ENCODE measurements at places on chromosomes 4 and X.

DNA sequence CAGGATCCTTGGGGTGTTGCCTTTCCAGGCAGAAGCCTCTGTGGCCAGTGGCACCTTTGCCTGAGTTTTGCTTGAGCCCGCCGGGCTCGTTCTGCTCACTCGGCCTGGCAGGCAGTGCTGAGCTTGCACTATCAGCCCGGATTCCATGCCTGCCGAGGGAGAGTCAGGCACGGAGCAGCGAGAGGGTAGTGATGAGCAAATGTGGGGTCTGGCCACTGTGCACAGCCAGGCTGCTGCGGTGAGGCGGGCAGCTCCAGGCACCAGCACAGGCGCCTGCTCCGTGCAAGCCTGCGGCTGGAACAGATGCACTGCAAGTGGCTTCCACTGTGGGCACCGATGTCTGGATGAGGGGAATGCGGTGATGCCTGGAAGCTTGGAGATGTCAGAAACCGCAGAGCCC lies 619.2 kb downstream of the RAPGEF2 start:
- no peak for DNase-seq

- DNase-seq = no peak
Measured at GRCh38 chr4:154033921-154034320, 245.0 kb upstream of the SFRP2 start.

DNA sequence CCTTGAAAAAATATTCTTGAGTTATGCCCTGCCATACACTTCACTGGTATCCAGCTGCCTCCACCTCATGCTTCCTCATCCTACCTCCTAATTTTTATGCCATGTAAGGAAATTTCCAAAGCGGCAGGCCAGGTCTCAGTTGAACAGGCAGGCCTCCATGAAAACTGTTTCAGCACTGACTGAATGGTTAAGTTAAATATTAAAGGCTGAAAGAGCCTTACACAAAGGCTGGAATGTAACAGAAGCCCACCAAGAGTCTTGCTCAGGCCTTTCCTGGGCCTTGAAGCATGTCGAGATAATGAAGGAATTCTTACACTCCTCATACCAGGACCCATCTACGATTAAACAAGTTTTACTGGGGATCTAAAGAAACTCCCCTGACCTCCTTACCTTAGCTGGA lies 359.6 kb upstream of the NOCT start:
- DNase-seq = no peak

- peak; percentile 49 for DNase-seq
Measured at GRCh38 chrX:130575831-130576389, 174.1 kb downstream of the RBMX2 start.

DNA sequence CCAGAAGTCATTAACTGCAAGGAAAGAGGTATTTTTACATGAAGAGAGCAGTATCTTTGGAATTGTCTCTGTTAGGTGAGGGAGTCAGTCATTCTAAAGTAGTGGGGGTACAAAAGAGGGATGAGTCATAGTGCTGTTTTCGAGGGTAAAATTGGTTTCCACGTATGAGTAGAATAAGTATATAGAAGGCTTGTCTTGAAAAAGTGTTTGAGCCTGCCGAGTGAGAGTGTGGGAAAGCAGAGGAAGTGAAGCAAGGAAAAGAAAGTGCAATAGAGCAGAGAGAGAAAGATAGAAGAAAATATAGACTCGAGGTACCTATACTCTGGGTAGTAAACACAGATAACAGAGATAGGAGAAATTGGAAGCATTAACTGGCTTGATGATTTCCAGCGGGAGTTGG lies 696.4 kb downstream of the DMD start:
- DNase-seq = no peak

DNA sequence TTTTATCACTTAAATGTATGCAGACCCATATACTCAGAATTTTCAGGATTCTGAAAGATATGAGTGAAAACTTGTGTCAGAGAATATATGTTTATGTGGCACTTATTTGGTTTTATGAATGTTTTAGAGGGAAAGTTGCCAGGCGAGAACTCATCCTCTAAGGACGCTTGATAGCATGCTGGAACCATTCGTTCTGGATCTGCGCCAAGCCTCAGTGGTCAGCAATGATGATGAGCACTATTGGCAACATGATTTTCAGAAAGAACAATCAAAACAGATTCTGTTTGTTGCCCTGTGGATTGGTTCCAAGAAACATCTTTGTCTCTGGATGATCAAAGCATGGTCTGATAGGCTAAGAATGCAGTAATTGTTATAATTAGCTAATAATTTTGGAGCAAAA lies 32.1 kb upstream of the RAPGEF2 start:
- DNase-seq = no peak

DNA sequence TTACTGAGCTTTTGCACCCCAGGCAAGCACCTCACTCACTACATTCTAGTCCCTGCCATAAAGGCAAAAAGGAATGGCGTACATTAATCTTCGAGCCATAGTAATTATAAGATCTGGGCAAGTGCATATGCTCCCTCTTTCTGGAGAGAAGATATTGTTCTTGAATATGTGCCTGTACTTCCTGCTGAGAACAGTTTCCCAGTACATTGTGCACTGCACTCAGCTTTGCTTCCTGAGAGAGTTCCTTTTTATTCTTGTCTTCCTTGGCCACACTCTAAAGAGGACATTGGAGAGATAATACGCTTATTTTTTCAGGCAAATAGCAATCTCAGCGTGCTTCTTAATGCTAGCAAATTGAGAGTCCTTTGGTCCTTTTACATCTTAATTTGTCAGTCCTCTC lies 909.0 kb upstream of the PCDH10 start:
- DNase-seq = no peak

DNA sequence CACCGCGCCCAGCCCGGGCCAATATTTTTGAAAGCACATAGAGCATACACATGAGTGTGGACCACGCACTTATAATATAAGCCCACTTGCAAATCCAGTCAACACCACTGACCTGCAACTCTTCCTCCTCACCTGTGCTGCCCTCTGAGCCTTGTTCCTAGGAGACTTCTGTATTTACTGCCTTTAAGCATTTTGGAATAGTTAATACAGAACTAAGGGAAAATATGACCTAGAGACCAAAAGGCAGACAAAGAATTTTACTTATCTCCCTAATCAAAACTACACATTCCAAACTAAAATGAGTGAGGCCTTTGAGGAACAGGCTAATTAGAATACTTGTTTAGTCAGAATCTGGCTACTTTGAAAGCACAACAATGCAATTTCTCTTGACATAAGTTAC lies 89.1 kb downstream of the RELL1 start:
- no peak for DNase-seq

GRCh38 chrX:41025926-41026701 lies 59.1 kb upstream of the USP9X start:
- no peak for DNase-seq

DNA sequence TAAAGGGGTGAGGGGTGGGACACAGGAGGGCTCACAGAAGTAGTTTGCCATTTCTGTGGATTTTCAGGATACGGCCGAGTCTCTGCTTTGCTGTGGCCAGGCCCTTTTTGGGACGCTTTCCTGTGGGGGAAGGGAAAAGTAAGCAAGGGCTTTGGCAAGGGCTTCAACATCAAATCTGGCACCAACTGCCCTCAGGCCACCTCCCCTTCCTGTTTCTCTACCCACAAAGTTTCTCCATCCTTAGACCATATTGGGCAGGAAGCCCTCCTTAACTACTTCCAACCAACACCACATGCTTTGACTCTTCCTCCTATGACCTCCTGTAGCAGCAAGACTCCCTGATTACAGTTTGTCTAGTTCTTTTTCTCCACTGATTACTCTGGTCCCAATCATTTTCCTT lies 105.1 kb downstream of the PHF8 start:
- no peak for DNase-seq

GRCh38 chr4:24529555-24529954 lies 54.8 kb downstream of the DHX15 start:
- DNase-seq = no peak

- no peak for DNase-seq
Measured at GRCh38 chr4:56804551-56804950, 16.9 kb downstream of the SPINK2 start.

Data from activated naive CD4-positive, alpha-beta T cell treated with anti-CD3 and anti-CD28 coated beads for 36 hours (primary cell).